ENCODE measurements at places on chromosomes 11 and 22.

- DNase-seq: no peak
Observed at GRCh38 chr22:43470941-43471585, 59.2 kb downstream of the MPPED1 start.

DNA sequence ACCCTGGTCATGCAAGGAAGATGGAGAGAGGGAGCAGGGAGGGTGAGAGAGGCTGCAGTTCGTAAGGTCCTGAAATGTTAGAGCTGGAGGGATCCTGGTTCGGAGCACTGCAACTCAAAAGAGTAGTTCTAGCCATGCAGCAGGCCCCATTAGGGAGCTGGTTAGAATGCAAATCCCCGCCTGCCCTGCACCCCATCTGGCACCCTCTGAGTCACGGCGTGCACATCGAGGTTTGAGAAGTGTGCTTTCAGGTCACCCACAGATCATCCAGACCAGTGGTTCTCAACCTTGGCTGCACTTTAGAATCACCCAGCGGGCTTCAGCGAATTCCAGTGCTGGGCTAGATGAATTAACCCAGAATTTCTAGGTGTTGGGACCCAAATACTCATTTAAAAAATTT, 48.2 kb downstream of the ST3GAL4 start:
- no peak for DNase-seq

DNA sequence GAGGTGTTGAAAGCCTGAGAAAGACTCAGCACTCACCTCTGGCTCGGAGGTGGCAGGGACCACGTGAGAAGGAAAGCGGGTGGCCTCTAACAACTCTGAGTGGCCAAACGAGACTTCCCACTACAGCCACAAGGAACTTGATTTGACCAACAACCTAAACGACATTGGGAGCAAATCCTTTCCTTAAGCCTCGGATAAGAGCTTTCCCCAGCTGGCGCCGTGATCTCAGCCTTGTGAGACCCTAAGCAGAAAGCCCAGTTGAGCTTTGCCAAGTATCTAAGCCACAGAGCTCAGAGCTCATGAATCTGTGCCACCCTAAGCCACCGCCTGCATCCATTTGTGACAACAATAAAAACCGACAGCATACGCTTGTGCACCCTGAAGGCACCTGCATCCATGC, 636.0 kb downstream of the TBC1D22A start:
- no peak for DNase-seq

DNA sequence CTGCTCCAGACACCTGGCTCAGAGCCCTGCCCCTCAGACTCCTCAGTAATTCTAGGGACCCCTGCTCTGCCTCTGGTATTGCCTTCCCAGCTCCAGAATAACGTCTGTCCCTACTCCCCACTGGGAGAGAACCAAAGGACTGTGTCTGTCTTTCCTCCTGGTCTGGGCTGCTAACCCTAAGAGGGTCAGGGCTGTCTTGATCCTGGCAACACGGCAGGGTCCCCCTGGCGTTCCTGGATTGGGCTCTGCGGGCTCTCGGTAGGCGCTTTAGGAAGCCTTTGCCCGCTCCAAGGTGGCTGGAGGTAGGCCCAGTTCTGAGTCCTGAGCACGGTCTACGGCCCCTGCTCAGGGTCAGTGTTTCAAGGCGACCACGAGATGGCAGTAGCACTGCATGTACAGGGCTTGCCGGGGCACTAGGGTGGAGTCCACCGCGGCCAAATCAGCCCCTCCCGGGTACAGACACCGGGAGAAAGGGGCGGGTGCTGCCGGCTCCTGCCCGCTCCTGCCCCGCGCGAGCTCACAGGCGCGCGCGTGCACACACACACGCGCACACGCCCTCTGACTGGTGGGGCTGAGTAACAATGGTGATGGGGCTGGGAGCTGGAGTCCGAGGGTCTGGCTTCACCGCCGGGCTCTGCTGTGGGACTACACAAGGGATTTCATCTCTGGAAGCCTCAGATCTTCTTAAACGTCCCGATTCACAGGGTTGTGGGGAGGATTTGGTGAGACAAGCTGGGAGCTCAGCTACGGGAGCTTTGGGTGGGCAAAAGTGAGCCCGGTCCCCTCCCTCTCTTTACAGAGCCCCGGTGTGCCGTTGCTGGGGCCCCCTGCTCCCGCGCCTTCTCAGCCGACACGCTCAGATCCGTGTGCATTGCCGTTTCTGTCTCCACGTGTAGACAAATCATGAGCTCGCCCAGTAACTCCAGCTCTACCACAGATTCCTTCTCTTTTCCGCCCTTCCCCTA, 30.1 kb upstream of the HMOX1 start:
- DNase-seq: peak; percentile 86

DNA sequence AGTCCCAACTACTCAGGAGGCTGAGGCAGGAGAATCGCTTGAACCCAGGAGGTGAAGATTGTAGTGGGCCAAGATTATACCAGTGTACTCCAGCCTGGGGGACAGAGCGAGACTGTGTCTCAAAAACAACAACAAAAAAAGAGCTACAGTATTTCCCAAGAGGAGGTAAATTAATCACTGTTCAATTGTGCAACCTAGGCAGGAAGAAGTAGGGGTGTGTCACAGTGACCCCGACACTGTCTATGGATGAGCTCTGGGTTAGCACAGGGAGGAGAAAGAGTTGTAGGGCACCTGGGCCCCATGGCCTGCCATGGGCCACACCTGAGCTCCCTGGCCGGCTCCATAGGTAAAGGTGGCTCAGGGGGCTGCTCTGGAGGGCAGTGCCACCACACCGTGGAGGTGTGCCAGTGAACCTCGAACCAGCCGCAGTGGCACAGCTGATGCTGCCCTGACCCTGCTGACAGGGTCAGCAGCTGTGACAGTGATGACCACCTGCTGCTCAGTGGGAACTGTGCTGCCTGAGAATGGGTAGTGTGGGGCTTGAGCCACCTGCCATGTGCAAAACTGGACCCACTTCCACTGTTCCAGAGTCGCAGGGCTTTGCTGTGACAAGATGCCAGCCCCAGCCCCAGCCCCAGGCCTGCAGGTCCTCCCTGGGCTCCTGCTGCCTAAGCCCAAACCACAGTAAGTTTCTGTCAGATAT, 84.0 kb upstream of the PITPNB start:
- DNase-seq: no peak

DNA sequence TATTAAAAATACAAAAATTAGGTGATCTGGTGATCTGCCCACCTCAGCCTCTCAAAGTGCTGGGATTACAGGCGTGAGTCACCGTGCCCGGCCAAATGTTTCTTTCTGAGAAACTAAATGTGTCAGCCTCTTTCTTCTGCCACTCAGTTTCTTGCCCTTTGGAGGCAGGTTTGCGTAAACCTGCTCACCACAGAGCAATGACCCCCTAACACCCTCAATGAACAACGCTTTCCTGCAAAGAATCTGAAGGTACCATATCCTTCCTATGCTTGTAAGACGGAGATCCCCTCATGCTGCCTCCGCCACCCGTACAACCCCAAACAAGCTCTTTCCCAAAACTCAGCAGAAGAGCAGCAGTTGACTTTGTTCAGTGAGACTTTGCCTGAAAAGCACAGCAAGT, 38.7 kb upstream of the TTLL12 start:
- no peak for DNase-seq

DNA sequence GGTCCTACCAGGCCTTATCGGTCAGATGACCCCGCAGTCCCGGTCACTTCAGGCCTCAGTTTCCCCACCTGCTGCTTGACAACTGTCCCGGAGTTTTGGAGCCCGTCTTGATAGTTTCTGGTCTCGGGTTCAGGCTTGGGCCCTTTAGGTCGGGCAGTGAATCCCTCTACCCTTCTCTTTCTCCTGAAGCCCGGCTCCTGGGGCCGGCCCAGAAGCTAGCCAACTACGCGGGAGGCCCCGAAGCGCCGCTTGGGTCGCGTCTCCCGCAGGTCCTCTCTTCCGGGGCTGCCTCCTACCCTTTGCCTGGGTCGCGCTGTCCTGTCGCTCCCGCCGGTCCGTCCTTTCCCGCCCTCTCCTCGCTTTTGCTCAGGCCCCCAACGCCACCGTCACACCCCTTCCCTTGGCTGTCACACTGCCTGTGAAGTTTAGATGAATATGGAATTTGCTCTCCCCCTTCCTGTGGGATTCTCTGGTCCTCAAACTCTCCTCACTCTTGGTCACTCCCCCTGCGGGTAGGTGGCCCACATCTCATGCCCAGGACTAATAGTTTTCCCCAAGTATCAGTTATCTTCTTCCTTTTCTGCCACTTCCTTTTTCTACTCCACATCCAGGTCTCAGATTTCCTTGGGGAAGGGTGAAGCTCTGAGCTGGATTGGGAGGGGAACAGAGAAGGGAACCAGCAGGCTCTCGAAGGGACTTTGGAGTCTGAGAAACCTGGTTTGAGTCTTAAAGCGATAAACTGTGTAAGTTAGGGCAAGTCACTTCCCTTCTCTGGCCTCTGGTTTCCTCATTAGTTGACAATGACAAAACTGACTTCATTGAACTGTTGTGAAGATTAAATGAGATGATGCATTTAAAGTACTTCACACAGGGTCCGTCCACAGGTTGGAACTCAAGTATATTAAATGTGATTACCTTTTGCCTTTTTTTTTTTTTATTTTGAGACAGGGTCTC, 790 bp downstream of the RAB1B start:
- no peak for DNase-seq

DNA sequence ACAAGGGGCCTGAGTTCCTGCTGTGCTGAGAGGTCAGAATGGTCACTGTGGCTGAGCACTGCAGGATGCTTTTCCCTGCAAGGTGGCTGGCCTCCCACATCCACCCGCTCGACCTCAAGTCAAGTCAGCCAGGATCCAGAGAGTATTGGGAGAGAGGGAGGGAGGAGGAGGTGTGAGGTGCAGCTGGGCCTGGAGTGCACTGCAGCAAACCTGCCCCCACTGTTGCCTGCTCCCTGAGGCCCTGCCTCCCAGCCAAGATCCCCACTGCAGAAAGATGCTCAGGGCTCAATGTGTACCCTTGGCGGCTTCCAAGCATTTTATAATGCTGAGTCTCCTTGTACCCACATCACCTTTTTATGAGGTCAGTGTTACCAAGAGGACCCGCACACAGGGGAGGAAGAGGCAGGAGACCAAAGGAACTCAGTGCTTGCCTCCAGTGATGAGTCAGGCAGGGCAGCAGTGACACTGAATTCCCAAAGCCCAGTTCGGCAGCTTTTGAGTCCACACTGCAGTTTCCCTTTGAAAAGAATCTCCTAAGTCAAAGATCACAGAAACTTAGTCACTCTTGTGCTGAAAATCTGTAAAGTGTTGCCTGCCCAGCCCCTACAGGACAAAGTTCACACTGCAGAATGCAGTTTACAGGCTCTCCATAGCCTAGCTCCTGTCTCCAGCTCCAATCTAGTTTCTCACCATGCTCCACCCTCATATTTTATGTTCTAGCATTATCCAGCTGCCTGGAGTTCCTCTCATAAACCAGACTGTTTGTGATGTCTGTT, 3.1 kb downstream of the ENDOD1 start:
- DNase-seq: no peak

DNA sequence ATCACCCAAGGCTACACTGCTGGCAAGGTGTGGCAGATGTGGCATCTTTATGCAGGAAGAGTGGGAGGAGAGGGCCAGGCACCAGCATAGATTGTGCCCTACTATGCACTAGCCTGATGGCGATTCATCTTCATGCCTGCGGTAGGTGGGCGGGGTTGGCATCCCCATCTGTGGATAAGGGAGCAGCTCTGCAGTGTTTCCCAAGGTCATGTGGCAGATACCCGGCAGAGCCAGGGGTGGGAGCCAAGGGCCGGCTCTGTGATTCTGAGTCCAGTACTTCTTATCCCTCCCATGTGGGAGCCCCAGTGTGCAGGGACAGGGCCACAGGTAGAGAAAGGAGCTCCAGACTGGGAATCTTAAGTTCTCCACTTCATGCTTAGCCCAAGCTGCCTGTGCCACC, 20.0 kb downstream of the CD82 start:
- DNase-seq: no peak

DNA sequence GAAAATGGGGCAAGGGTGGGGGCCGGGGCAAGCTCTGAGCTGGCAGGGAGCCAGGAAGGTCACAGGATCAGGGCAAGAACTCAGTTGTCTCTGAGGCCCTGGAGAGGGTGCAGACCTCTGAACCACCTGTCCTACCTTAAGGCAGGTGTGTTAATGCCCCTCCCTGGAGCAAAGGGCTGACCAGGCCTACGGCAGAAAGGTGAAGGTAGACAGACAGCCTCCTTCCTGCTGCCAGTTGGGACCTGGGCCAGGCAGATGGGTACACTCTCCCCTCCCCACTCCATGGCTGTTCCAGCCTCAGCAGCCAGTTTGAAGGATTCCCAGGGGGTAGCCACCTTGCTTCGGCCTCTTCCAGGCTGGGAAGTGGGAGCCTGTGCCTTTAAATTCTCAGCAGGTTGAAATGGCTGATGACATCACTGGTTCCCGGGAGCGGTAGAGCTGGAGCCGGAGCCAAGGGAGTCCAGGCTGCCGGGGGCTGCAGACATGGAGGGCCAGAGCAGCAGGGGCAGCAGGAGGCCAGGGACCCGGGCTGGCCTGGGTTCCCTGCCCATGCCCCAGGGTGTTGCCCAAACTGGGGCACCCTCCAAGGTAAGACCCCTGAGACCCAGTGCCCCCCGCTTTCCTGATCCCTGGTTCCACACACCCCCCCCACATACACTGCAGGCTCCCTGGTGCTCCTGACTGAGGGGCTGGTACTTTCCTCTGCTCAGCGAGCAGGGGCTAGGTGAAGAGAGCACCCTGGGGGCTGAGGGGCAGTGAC, at the start of gene INPP5J:
Gene INPP5J, plus strand, starts transcription at position 435 of the 760 bp plus-strand sequence. Its CDS starts 49 bp downstream, at position 484.
- no peak for DNase-seq

DNA sequence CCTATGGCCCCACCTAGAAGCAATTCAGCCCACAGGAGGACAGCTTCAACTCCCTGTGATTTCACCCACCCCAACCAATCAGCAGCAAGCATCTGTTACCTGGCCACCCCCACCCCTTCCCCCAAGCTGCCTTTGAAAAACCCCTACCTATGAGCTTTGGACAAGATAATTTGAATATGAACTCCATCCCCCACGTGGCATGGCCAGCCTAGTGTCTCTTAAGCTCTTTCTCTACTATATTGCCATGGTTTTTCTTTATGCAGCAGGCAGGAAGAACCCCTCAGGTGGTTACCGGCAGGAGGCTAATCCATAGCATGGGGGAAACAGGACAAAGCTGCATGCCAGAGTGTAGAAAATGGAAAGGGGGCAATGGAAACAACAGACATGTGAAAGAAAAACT, 29.0 kb downstream of the CTSC start:
- DNase-seq: no peak

- DNase-seq: no peak
Observed at GRCh38 chr11:119368121-119369034, 13.1 kb downstream of the USP2 start.

DNA sequence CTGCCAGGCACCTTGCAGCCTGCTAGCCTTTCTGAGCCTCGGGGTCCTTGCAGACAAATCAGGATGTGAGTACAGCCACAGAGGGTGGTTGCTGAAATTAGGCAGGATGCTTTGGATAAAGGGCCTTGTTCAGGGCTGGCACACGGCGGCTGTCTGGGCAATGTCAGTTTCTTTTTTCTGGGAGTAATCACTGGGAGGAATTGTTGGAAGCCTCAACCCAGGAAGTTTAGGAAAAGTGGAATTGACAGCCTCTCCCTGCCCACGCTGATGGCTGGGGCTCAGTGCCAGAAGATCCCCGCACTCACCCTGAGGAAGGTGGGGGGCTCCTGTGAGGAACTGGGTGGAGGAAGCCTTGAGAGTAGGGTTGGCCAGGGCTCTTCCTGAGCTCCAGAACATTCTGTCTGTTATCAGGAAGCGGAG, 37.4 kb downstream of the CD82 start:
- DNase-seq: no peak
